Inflammatory macrophage treated with lipopolysaccharide for 1 hour (primary cell): ENCODE measurements at places on chromosomes 12 and 14.

- no peak for DNase-seq
Measured at GRCh38 chr12:32859389-32859788, 37.2 kb downstream of the PKP2 start.

GRCh38 chr14:100132903-100133510 is 26.4 kb downstream of the DEGS2 start:
- no peak for DNase-seq

- no peak for DNase-seq
Measured at GRCh38 chr14:104119488-104120251, 18.7 kb upstream of the KIF26A start.

DNA sequence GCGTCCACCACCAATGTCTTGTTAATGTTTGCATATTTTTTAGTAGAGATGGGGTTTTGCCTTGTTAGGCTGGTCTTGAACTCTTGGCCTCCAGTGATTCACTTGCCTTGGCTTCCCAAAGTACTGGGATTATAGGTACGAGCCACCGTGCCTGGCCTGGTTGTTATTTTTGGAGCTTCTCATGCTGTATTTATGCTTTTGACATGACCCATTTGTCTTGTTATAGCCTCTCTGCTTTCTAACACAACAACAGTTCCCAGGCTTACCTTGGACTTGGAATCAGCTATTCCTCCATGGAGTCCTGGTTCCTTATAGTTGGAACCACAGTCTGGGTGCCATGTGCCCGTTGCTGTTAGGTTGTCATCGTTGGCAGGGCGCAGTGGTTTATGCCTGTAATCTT is 29.7 kb downstream of the ZNF410 start:
- no peak for DNase-seq

DNA sequence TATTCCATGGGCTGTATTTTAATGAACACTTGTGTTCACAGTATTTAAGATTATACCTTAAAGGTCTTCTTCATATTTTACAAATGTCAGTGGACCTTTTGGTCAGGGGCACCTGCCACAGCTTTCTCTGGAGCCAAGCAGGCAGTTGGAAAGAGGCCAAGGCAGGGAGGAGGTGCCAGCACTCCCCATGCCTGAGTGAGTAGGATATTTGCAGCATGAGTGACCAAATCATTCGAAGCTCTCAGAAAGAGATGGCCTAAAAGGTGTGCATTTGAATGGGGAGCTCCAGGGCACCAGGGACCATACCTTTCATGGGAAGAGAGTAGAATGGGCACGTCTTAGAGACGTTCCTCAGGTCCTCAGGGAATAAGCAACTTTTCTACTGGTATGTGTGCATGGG is 121.6 kb downstream of the GPR135 start:
- no peak for DNase-seq

DNA sequence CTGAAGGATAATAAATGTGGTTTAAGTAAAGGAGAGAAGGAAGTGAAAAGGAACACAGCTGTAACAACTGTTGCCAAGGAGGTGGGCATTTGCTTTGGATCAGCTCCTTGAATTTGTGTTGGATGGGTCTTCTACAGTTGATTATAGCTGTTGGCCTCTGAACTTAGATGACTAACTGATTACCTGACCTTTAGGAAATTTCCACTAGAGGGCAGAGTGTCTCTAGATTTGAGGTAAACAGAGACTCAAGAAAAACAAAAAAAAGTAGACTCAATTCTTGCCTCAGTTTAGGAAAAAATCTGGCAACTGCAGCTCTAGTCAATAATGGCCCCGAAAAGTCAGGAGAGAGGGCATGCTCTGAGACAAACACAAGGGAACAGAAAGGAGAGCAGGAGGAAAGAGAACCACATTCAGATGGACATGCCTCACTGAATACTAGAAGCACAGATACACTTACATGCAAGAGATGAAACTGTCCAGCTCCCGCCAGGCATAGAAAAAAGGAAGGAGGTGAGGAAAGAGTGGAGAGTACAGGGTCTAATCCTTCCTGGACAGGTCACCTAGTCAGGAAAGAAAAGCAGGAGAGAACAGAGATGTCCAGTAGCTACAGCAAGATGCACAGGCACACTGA is 20.6 kb downstream of the COX14 start:
- DNase-seq, result peak; percentile 56

- DNase-seq, result no peak
Measured at GRCh38 chr12:2274733-2275132, 221.9 kb downstream of the CACNA1C start.

GRCh38 chr12:71436696-71437095 is 2.9 kb upstream of the LGR5 start:
- DNase-seq, result no peak

- DNase-seq, result peak; percentile 0
Measured at GRCh38 chr12:39772821-39773259, 153.2 kb upstream of the ABCD2 start.

DNA sequence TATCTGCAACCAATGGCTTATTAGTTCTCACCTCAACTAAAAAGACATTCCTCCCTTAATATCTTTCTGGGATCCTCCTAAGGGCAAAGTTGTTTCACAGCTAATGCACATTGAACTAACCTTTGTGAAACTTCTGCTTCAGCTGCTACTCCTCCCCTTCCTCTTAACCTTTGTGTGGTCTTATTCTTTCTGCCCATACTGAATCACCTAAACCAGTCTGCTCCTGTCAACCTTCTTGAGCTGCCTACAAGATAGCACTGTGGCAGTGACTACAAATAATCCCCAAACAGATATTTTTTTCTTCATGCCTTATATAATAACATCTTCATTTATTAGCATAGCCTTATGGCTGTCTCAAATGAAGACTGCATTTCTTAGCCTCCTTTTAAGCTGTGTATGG is 1077.4 kb upstream of the ATXN7L3B start:
- no peak for DNase-seq

GRCh38 chr12:121614872-121615467 is 11.4 kb upstream of the ORAI1 start:
- no peak for DNase-seq

DNA sequence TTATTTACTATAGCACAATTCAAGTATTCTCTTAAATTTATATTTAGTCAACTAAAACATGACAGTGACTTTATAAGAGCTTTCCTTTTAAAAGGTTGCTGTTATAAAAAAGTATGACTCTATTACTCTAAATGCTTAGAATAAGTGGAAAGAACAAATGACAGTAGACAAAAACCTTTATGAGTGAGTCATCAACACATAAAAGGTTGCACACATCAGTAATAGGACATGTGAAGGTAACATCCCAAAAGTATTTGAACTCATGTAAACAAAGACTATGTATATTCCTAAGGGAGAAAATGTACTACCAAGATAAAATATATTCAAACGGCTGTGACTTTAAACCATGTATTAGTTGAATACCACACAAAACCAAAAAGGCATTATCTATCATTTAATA is 98.8 kb downstream of the PAWR start:
- DNase-seq, result no peak

DNA sequence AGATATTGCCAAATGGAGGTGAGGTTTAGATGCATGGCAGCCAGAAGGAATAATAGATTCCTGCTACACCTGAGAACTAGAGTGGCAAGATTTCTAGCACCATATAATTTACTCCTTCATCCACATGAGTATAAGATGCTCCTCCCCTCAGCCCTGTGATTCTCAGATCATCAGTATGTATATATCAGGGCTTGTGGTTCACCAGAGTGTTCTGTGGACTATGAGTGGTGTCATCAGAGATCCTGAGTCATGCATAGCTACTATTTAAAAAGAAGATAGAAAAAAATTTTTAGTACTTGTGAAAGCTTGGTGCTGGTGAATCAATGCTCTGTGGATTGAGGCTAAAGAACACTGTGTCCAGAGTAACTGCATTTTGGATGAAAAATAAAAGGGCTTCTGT is 285.9 kb downstream of the BMP4 start:
- DNase-seq, result no peak

GRCh38 chr12:11774821-11775220 is 125.3 kb downstream of the ETV6 start:
- DNase-seq, result no peak

DNA sequence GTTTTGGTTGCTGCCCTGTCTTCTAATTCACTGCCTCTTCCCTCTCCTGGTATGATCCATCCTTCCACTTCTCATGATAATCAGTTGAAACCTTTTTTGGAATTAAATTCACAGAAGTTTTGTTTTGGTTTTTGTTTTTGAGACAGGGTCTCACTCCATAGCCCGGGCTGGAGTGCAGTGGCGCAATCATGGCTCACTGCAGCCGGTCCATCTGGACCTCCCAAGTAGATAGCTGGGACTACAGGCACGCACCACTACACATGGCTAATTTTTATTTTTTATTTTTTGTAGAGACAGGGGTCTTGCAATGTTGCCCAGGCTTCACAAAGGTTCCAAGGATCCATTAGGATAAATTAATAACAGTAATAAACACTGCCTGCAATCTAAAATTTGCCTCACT is 164.3 kb downstream of the PRKCH start:
- no peak for DNase-seq

- no peak for DNase-seq
Measured at GRCh38 chr12:97335115-97335514, 127.5 kb upstream of the RMST start.

- DNase-seq, result peak; percentile 73
Measured at GRCh38 chr12:6341417-6342139, at the start of gene TNFRSF1A. Gene TNFRSF1A, minus strand, starts transcription at chr12:6342076. Its CDS starts 262 bp downstream, at chr12:6341814.

- DNase-seq, result no peak
Measured at GRCh38 chr14:34797747-34798583, 77.2 kb downstream of the BAZ1A start.

- no peak for DNase-seq
Measured at GRCh38 chr14:103496776-103497175, 25.9 kb downstream of the CKB start.

- no peak for DNase-seq
Measured at GRCh38 chr12:20963303-20963702, 152.8 kb downstream of the SLCO1B3 start.

GRCh38 chr12:80443974-80444666 is at the start of gene PTPRQ:
Gene PTPRQ, plus strand, starts transcription at chr12:80444235. Its CDS starts 111 bp downstream, at chr12:80444346.
- DNase-seq, result no peak

DNA sequence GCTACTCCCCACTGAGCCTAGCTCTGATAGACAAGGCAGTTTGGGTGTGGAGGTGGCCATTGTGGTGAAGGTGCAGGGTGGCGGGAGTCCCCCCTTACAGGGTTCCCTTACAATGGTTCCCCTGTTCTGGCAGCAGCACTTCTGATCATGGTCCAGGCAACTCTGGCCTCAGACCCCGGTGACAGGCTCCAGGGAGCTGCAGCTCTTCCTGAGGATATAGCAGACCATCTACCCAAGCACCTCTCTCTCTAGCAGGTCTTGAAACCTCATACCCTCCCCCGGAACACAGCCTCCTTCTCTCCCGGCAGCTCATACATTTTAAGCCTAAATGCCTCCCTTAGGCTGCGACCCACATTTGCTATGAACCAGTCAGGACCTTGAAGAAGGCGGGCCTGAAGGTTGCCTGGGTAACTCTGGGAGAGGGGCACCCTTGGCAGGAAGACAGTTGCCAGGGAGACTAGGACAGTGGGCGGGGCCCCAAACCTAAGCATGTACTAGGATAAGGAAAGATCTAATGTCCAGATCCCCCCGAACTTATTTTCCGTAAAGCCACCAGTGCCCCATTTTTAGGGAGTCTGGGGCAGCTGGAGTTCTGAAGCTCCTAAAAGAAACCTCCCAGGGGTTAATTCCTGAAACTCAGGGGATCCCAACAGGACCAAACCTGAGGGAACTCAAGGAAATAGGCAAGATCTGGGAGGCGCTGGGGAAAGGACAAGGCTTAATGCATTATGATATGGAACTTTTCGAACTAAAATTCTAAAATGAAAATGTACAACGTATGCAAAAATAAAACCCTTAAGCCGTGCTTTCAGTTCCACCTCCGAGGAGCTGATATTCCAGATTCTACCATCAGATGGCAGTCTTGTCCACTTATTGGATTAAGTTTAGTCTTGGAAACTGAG is 4.5 kb upstream of the GDF11 start:
- peak; percentile 72 for DNase-seq

DNA sequence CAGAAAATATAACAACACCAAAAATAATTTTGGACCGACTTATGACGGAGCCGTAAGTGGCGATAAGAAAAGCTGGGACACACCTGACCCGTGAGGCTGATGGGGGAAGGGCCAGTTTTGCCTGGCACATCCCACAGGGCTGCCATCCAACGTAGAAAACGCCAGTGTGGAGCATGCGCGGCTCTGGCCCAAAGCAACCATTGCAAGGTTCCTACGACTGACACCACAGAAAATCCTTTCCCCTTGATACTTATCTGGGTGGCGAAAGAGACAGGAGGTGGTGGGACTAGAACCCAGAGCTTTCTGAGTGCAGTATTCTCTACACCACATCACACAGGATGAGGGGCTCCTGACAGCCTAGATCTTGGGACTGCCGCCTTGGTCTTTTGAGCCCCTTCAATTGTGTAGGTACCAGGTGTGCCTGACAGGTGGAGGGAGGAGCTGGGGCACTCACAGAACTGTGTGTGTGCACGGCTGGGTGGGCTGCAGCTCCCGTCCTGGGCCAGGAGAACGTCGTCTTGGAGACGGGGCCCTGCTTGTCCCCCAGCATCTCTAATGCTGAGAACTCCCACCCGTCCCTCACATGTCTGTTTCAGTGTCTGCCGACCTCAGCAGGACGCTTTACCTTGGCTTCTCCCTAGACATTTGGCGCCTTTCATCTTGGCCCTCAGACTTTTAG is 17.4 kb upstream of the CACNA2D4 start:
- no peak for DNase-seq

DNA sequence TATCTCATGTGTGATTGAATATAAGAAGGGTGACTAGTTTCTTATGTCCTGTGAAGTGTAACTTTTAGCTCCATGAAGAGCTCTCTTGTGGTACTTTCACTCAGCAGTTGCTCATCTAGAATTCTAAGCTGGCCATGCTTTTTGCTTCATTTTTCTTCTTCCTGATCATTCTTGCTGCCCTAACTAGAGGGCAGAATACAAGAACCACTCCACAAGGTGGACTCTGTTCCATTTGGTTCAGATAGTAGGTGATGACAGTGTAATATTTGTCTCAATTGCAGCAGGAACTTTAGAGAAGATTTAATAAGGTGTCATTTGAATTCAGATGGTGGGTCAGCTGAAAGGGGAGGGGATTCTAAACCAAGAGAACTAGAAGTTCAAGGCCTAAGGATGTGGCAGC is 17.6 kb downstream of the WDR20 start:
- no peak for DNase-seq

DNA sequence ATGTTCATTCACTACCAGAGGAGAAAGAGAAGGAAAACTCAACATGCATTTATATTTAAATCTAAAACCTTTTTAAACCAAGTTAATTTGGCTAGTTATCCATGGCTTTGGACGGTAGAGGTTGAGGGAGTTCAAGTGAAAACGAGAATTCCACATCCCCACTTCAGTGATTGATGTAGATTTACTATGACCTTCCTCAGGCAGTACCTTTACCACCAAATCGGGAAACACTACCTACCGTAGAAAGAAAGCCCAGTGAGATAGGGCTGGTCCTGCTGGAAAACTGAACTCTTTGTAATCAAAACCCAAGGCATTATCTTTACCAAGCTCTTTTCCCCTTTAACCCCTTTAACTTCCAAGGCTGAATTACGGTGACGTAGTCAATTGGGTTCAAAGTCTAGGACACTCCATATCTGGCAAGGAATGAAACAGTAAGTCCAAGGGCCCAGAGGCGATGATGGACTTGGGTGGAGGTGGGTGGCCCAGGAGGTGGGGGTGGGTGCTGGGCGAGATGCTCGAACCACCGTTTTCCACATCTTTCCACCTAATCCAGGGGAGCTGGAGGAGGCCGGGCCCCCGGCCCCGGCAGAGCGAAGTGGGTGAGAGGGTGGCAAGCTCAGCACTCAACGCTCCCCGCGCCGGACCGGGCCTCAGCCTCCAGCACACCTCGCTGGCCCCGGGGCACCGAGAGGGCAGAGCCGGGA is 618 bp downstream of the SEC23A start:
- DNase-seq, result peak; percentile 22

GRCh38 chr12:65616022-65616421 is 208.3 kb upstream of the HMGA2 start:
- DNase-seq, result no peak

- peak; percentile 24 for DNase-seq
Measured at GRCh38 chr14:76050797-76051392, 65.3 kb downstream of the IFT43 start.
